Daoy (cell line): ENCODE measurements at places on chromosomes 2 and 18. TPM values are rescaled to one million over a fixed set of nuclear protein-coding genes. Genes with fewer than 3 reads are reported as not detected.
A peak's percentile ranks its signal among the peaks of the same experiment; 100 is the strongest.

GRCh38 chr2:6556755-6557154 is 309.0 kb downstream of the CMPK2 start:
- no peak for DNase-seq

GRCh38 chr18:11789716-11790510 is 61.3 kb upstream of the CHMP1B start:
- DNase-seq: no peak

GRCh38 chr18:3114451-3114850 is 101.5 kb upstream of the LPIN2 start:
- no peak for DNase-seq

DNA sequence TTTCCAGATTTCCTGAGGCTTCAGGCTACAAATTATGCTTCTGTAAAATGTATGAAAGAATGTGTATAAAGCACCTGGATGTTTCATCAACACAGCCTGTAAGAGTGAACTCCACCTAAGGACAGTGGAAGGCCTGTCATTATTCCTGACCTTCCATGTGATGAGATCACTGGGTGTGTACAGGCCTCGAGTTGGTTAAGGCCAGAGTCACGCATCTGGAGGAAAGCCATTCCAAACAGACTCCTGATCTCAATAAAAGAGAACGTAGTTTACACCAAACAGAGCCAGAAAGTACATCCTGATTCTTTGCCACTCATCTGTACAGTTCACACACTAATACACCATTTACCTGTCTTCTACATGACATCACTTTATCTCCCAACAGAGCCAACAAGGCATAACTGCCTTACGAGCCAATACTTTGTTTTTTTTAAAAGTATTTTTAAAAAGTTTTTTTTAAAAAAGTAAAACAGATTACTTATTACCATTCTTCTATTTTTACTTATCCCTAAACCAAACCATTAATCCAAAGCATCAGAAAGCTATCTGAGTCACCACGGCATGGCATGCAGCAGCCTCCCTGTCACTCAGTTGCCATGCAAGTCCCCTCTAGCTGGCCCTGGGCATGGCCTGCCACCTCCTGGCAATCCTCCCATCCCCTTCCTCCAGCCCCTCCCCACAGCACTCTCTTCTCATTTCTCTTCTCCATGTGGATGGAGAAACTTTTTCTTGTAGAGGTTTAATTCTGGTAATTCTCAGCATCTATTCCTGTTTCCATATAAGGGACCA is 78.8 kb upstream of the TFCP2L1 start:
- DNase-seq: peak; percentile 72

GRCh38 chr2:206800506-206801417 is 35.4 kb downstream of the FASTKD2 start:
- peak; percentile 68 for DNase-seq

DNA sequence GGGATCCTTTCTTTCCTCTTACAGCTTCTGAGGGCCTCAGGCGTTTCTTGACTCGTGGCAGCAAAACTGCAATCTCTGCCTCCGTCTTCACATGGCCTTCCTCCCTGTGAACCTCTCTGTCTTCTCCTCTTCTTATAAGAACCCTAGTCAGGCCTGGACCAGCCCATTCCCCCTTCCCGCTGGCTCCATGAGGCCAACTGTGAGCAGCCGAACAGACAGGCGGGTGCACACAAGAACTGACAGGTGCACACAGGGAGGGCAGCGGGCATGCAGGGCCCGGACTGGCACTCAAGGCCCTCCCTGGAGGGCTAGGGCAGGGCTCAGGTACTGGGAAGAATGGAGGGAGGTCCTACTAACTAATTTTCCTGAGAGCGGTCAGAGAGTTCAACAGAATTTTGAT is 92.4 kb upstream of the DAPL1 start:
- no peak for DNase-seq

GRCh38 chr18:45142868-45143267 is 462.2 kb downstream of the SETBP1 start:
- DNase-seq: no peak

DNA sequence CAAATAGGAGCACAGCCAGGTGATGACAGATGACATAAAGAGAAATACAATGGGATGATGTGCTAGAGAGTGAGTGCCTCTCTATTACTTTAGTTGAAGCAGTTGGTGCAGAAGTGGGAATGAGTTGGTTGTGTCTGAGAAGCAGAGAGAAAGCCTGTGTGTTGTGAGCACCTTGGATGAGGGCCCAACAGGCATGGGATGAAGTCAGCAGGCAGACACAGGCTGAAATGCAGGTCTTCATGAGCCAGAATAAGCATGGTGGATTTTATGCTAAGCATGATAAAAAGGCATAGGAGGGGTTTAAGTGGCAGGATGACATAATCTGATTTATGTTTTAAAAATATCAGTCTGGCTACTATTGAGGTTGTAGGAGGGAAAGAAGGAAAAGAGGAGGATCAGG is 71.5 kb downstream of the KLHL14 start:
- DNase-seq: no peak

- DNase-seq: no peak
These were observed 20.3 kb upstream of the RBBP8 start for GRCh38 chr18:22912835-22913234.

- DNase-seq: no peak
These were observed 81.5 kb downstream of the DIS3L2 start for GRCh38 chr2:232042911-232043574.

DNA sequence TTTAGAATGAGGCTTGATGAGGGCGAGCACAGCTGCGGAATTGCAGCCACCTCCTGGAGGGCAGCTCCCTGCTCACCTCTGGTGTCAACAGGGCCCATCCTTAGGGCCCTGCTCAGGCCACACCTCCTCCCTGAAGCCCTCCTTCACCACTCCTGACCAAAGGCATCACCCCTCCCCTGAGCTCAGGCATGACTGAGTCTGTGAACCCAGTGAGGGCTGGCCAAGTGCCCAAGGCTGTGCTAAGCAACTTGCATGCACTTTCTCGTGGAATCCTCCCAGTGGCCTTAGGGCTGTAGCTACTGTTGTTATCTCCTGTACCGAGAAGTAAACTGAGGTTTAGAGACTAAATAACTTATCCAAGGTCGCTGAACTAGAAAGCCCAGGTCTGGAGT is 101.7 kb downstream of the KLHL29 start:
- peak; percentile 37 for DNase-seq

DNA sequence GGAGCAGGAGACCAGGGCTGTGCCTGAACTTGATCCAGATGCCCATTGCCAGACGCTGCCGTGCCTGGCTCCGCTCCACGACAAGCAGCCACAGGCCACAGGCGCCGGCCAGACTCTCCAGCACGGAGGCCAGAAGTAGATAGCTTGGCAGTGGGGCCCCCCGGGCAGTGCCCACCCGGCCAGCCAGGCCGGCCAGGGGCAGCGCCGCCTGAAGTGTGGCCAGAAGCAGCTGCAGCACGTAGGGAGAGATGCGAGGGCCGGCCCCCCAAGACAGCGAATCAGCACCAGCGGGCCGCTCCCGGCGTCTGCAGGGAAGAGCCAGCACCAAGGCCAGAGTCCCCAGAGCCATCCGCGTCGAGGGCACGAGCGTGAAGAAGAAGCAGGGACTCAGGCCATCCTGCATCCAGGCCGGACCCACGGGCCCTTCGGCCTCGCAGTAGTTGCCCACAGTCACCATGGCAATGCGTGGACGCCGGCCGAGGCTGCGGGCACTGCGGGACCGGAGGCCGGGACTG is 484 bp downstream of the ABCB6 start:
- peak; percentile 78 for DNase-seq

DNA sequence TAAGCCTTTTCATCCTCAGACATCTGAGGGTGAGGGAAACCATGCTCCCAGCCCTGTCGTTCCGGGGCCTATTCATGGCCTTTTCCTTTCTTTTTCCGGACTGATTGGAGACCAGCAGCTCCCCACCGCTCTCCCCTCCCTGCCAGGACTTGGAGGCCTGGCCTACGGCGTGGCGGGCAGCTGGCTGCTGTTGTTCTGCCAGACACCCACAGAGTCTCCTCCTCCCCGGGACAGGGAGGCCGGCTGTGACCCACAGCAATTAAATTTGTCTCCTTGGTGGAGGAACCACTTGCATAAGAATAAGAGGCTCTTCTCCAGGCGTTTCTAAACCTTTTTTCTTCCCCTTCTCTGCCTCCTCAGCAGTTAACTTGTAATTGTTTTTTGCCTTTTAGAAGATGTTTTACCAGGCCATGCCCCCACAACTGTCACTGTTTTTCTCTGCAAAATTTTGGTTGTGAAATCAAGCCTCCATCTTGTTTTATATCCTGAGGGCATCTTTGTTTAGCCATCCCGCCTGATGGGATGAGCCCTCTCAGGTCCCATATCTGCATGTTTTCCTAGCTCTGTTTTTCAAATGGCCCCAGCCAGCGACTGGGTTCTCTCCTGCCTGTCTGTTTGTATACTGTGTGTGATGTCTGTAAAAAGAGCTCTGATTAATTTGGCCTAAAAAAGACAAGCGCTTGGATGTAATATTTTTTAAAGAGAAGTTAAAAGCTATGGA is 1060.0 kb upstream of the DDX18 start:
- no peak for DNase-seq

DNA sequence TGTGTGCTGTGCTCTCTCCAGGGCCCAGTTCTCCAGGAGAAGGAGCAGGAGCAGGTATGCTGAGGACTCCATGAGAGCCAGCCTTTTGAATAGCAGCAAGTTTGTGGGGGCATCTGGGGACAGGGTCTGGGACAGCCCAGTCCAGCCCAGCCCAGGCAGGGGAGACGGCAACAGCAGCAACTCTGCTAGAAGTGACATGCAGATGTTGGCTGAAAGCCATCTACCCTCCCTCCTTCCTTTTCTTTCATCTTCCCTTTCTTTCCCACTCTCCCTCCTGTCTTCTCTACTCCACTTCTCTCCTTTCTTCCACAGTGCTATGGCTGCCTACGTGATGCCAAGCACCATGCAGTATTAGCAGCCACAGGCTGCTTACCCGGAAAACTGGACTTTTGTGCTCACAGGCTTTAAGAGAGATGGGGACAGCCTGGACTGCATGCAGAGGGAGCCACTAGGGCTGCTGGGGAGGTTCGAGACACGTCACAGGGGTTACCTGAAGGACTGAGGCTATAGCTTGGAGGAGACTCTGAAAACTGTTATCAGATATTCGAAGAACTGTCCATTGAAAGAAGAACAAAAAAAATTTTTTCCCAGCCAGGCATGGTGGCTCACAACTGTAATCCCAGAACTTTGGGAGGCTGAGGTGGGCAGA is 23.8 kb upstream of the YWHAQ start:
- no peak for DNase-seq

DNA sequence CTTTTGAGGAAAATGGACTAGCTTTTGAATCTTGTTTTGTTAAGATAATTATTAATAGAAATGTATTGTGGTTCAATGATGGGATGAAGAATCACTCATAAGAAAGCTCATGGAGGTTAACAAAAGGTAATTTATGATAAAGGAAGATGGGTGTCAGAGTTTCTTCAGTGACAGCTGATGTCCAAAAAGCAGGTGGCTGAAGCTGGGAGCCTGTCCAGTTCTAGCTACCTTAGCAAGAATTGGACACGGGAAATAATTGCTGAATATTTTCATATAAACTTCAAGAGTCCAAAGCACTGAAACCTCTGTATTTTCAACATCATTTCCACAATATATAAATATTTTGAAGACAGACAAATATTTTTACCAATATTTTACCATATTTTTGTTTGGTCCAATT is 1505.8 kb upstream of the SLC39A10 start:
- DNase-seq: no peak

DNA sequence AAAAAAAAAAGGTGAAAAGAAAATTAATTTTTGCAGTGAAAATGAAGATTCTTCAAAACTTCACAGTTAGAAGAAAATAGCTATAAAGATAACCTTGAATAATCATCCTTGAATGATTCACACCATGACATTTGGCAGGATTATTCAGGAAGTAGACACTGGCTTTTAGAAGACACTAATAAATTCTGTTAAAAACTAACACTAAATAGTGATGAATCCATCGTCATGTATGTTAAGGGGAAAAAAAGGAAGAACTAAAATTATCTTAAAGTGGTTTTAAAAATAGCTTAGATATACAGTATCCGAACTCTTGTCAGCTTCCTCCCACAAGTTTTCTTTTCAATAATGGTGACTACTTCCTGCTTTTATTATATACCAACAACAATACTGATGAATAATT is 10.2 kb downstream of the USP37 start:
- DNase-seq: no peak

DNA sequence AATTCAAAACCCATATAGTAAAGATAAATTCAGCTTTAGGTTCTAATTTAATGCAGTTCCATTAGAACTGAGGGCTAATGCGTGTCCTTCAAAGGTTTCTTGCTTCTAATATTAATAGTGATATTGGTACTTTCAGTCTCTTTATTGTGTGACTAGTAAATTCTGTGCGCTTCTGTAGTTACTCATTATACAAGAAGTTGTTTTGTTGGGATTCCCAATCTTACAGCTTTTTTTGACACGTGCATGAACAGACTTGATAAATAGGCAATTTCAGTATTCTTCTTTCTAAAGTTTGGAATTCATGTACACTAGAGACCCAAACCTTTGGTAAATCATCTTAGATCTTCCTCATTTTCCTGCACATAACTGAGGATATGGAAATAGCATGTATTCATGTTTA is 71.8 kb downstream of the HAUS1 start:
- no peak for DNase-seq

DNA sequence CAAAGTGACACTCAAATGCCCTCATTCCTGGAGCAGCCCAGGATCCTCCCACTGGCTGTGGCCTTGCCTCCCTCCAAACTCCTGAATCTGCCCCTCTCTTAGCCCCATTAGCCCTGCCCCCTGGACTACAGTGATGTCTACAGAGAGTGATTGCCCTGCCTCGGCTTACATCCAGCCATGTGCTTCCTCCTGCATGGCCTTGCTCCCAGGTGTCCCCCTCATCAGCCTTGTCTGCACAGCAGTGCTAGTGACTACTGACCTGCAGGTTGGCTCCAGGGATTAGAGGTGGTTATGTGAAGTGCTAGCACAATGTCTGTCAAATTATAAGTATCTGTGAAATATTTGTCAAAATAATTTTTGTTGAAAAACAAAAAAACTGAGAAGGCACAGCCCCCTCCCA is 259.1 kb upstream of the MYT1L start:
- no peak for DNase-seq

- DNase-seq: no peak
These were observed 21.7 kb upstream of the ABCA12 start for GRCh38 chr2:215160081-215160480.

DNA sequence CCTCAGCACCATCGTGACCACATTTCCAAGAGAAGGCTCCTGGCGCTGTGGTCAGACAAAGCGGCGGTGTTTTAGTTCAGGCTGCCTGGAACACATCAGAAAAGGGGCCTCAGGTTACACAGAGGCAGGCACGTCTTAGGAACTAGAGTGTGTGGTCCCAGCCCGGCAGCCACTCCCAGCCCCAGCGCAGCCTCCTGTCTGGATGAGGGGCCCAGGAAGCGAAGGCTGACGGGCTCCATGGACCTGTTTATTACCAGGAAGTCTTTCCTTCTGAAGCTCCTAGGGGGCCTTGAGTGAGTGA is 10.0 kb upstream of the GPR55 start:
- DNase-seq: no peak

The EMILIN1 gene
- total RNA-seq: 6.0 and 10.2 TPM in 2 replicates

The WDR35 gene
- total RNA-seq: 15.6 and 17.8 TPM in 2 replicates

The APCDD1 gene
- 0.23 and 0.80 TPM in 2 replicates for total RNA-seq

The DLX1 gene
- 7.3 and 7.4 TPM in 2 replicates for total RNA-seq

The PRADC1 gene
- total RNA-seq: 21.5 and 30.8 TPM in 2 replicates

The GAREM1 gene
- 1.5 and 2.2 TPM in 2 replicates for total RNA-seq
